ENCODE measurements at places on chromosomes 4 and X.

DNA sequence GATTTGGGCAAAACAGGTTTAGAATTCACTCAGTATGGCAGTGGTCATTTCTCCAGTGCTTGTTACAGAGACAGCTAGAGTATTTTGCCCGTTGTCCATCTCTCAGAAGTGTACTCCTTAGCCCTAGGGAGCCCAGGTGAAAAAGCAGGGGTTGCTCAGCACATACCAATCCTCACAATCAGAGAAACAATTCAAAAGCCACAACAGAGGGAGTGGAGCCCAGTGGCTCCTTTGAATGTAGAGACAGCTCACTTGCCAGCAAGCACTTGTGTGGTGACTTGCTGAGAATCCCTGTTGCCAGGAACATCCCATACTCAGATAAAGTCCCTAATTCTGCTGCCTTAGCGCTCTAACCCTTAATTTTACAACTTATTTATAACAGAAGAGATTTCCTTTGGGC lies 1488.3 kb downstream of the RPA4 start:
- DNase-seq = no peak

GRCh38 chr4:82745173-82745842 lies 53.3 kb downstream of the SCD5 start:
- no peak for DNase-seq

DNA sequence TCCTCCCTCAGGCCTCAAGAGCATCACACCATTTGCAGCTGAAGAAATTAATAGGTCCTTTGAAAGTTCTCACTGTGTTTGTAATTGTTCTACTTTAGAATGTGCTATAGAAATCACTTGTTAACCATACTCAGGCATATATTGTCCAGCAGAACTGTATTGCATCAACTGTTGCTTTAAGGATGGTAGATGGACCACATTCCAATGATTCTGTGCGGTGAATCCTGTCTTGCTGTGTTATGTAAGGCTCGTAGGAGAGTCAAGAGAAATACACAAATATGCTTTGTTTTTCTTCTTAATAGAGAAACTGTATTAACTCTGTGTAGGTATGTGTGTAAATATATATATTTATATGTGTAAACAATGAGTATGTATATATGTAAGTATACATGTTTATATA lies 6.3 kb upstream of the ADGRA3 start:
- no peak for DNase-seq

- peak; percentile 65 for DNase-seq
Measured at GRCh38 chr4:55546756-55547465, at the start of gene CLOCK. Gene CLOCK, minus strand, starts transcription at chr4:55546909. Its CDS starts 64,124 bp downstream, at chr4:55482785.

- DNase-seq = no peak
Measured at GRCh38 chr4:181745933-181746625, 497.1 kb upstream of the TENM3 start.

- no peak for DNase-seq
Measured at GRCh38 chrX:43225626-43226328, 430.3 kb upstream of the MAOA start.
